ENCODE measurements at places on chromosomes 16 and 17.

DNA sequence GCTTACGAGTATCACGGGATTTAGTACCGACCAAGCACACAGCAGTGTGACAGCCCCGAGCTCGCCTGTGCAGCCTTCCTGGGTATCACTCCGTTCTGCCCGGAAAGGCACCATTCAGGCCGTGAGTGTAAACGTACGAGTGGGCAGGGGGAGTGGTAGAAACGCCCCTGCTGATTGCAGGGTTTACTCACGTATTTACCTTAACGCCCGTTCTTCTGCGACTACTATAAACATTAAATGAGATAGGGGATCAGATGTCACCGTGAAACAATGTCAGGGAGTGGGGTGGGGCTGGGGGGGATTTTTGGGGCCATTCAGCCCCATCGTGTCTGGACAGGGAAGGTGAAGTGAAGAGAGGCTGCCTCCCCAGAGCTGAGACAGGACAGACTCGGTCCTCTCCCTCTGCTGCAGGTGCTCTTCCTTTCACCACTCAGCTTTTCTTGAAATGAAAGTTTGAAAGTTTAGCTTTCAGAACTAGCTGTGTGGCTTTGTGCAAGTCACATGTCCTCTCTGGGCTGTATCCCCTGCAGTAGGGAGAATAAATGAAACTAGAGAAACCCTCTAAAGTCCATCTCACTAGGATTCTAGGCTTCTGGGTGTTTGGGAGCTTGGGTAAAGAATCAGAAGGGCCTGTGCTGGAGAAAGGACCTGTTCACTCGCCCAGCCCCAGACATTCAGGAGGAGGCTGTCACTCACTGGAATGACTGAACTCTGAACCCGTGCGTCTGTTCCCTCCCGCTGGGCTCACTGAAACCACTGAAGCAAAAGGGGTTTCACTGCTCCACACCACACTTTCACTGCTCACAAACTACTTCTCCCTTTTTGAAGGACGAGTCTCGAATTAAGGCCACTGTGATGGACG, 66.7 kb downstream of the RPA1 start:
- no peak for DNase-seq
- H3K4me3 ChIP-seq: no peak overlapping the region
- H3K27me3 ChIP-seq: no peaks in the 10 kb centered on the region
- H3K36me3 ChIP-seq: peaks cover 29% of the 10 kb centered on the region
- H3K27ac ChIP-seq: no peak overlapping the region

- no peaks in the 10 kb centered on the region for H3K36me3 ChIP-seq
- DNase-seq: no peak
- no peak overlapping the region for H3K4me3 ChIP-seq
- H3K4me1 ChIP-seq: no peaks in the 10 kb centered on the region
- H3K27me3 ChIP-seq: peaks cover 21% of the 10 kb centered on the region
Observed at GRCh38 chr16:55189682-55190636, 134.0 kb upstream of the IRX6 start.

- no peak overlapping the region for H3K27ac ChIP-seq
- no peaks in the 10 kb centered on the region for H3K4me1 ChIP-seq
- DNase-seq: no peak
- no peak overlapping the region for H3K4me3 ChIP-seq
Observed at GRCh38 chr17:13650096-13650675, 48.5 kb upstream of the HS3ST3A1 start.

- H3K27ac ChIP-seq: no peak overlapping the region
- no peaks in the 10 kb centered on the region for H3K27me3 ChIP-seq
- H3K36me3 ChIP-seq: no peaks in the 10 kb centered on the region
- DNase-seq: no peak
- H3K4me3 ChIP-seq: no peak overlapping the region
- H3K4me1 ChIP-seq: peaks cover 14% of the 10 kb centered on the region
Observed at GRCh38 chr16:48531011-48531962, 78.7 kb downstream of the N4BP1 start.

DNA sequence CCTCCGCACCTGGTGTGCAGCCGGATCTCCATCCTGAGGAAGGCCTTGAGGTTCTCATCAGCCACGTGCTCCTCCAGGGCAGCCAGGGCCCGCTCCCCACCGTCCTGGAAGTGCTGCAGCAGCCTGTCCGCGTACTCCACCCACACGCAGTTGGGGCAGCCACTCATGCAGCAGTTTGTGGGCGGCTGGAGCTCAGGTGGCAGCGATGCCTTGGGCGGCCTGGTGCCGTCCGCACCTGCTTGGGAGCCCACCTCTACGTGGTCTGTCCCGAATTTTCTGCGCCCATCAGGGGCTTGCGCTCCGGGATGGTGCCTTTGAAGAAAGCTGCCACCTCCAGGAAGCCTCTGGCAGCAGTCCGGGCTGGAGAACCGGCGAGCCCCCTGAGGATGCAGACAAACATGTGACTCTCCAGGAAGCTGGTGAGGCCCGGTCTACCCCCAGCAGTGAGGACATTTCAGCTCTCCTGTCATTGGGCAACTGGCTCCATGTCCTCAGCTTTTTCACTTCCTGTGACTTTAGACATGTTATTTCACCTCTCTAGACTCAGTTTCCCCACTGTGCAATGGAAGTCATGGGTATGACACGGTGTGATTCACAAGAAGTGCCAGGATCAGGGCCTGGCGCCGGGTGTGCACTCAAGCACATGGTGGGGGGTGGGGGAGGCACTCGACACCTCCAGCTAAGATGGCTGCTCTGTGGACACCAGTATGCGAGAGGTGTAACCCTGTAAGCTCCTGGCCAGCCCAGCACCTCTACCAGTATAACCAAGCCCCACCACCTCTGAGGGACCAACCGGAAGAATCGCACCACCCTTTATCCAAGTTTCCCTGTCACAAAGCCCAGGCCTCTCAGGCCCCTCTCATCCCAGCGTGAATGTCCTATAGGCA, 957 bp downstream of the OXLD1 start:
- H3K36me3 ChIP-seq: peaks cover 4% of the 10 kb centered on the region
- peak overlapping the region; percentile 88 for H3K27ac ChIP-seq
- DNase-seq: peak; percentile 40

DNA sequence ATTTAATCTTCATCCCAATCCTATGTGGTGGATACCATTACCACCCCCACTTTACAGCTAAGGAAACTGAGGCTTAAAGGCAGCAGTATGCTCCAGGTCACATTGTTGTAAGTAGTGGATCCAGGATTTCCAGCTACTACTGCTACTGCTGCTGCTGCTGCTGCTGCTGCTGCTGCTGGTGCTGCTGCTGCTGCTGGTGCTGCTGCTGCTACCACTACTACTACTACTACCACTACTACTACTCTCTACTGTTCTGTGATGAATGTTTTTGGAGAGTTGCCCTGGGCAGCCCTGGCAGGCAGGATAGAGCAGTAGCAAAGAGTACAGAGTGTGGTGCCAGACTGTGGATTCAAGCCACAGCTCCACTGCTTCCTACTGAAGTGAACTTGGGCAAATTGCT, 49.3 kb upstream of the SLC12A3 start:
- no peak overlapping the region for H3K27ac ChIP-seq
- DNase-seq: no peak
- no peak overlapping the region for H3K4me3 ChIP-seq
- no peaks in the 10 kb centered on the region for H3K4me1 ChIP-seq
- H3K36me3 ChIP-seq: peaks cover 7% of the 10 kb centered on the region
- no peaks in the 10 kb centered on the region for H3K27me3 ChIP-seq

GRCh38 chr17:62716834-62717588, 89.5 kb downstream of the MRC2 start:
- no peak overlapping the region for H3K4me3 ChIP-seq
- H3K27ac ChIP-seq: no peak overlapping the region
- peaks cover 6% of the 10 kb centered on the region for H3K36me3 ChIP-seq
- no peak for DNase-seq

DNA sequence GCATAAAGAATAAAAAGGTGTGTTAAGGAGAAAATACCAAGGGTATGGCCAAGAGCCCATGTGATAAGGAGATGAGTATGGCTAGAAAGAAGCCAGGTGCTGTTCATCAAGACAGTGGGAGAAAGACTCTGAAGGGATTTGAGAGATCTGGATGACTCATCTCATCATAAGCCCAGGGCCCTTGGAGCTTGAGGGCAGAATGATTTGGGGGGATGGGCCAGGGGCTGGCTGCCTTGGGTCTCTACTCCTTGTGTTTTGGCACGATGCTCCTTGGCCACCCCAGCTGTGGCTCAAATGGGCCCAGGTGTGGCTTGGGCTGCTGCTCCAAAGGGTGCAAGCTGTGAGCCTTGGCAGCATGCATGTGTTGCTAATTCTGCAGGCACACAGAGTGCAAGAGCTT, 14.5 kb upstream of the TNFRSF13B start:
- DNase-seq: no peak
- no peaks in the 10 kb centered on the region for H3K27me3 ChIP-seq
- H3K36me3 ChIP-seq: no peaks in the 10 kb centered on the region
- peaks cover 29% of the 10 kb centered on the region for H3K4me1 ChIP-seq

DNA sequence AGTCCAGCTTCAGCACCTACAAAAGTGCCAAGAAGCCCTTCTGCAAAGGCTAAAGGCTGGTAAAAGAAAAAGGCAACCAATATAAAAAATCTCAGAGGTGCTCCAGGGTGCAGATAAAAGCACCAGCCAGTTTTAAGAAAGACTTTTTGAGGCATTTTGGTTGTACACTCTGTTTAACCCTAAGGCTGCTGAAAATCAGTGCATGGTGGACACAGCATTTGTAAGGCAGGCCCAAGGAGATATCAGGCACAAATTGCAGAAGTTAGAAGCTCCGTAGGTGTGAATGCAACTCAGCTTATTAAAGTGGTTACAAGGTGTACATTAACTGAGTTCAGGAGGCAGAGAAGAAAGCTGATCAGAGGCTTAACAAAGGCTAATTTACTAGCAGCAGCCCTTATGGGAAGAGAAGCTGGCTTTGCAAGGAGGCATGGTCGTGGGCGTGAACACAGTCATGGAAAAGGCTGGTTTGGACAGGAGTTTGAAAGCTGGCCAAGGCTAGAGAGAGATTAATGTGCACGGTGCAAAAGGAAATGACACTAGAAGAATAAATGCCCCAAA, 21.1 kb downstream of the ACSM1 start:
- peak overlapping the region; percentile 21 for H3K27ac ChIP-seq
- no peaks in the 10 kb centered on the region for H3K27me3 ChIP-seq
- peaks cover 36% of the 10 kb centered on the region for H3K4me1 ChIP-seq

- H3K4me1 ChIP-seq: peaks cover 16% of the 10 kb centered on the region
- H3K4me3 ChIP-seq: peak overlapping the region; percentile 84
- H3K27me3 ChIP-seq: peaks cover 34% of the 10 kb centered on the region
- peak; percentile 23 for DNase-seq
- no peaks in the 10 kb centered on the region for H3K36me3 ChIP-seq
Observed at GRCh38 chr17:2854143-2855055, 58.2 kb downstream of the RAP1GAP2 start.

DNA sequence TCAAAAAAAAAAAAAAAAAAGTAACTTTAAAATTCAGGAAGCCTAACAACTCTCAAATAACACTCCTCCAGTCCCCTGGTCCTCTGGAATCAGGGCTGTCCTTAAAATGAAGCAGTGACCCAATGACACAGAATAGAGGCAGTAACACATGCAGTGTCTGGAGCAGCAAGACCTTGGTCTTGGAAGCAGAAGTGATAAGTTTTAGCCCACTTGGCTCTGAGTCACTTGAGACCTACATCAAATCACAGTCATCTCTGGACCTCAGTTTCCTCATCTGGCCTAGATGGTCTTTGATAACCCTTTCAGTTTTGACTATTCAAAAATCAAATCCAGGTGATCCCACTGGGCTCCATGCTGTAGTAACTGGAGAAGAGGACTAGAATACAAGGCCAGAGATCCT, 39.0 kb downstream of the LYRM1 start:
- H3K27ac ChIP-seq: no peak overlapping the region
- peak; percentile 30 for DNase-seq
- H3K4me3 ChIP-seq: peak overlapping the region; percentile 59
- no peaks in the 10 kb centered on the region for H3K36me3 ChIP-seq
- peaks cover 64% of the 10 kb centered on the region for H3K4me1 ChIP-seq

DNA sequence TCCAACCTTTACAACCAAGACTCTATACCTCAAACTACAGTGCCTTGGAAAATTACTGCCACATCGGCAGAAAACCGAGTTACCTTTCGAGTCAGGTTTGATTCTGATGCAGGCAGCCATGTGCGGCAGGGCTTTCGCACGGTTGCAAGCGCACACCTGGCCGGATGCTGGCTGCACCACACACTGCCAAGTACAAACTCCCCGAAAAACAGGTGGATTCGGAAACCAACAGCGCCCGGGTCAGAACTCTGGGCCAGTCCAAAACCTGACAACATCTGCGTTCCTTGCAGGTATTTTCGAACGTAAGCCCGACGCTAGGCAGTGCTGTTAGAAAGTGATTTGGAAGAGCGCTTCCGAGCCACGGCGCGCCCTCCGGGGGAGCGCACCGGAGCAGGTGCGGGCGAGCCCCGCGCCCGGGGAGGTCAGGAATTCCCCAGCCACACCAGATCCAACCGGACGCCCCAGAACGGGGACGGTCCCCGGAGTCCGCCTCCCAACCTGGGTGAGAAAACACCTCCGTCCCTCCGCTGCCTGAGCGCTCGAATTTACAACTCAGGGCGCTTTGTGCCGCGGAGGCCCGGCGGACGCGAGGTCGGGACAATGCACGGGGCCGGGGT, 1.2 kb downstream of the USP7 start:
- peak overlapping the region; percentile 87 for H3K27ac ChIP-seq
- peak; percentile 54 for DNase-seq
- H3K4me3 ChIP-seq: peak overlapping the region; percentile 94
- no peaks in the 10 kb centered on the region for H3K27me3 ChIP-seq

DNA sequence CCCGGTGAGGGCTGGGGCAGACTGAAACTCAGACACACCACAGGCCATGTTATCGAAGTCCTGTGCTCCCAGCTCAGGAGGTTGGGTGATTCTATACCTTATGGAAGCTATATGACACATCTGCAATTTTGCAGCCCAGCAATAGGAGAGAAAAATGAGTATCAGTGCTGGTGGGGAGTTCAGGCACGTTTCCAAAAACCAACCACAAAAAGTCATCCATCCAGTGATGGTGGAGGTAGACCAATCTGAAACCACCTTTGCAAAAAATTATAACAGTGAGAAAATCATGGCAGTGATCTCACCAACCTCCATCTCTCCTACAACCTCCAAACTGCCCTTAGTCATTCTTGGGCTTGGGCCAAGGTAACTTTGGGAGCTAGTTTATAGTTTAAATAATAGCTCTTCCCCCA, 327.9 kb downstream of the SLC39A11 start:
- H3K4me1 ChIP-seq: no peaks in the 10 kb centered on the region
- no peak overlapping the region for H3K27ac ChIP-seq
- no peaks in the 10 kb centered on the region for H3K36me3 ChIP-seq
- H3K27me3 ChIP-seq: no peaks in the 10 kb centered on the region
